Hippocampal formation (tissue), 2 donors: ENCODE measurements at places on chromosomes 11 and 22.

- no peak for DNase-seq
These were observed 460.9 kb downstream of the METTL15 start for GRCh38 chr11:28569106-28569505.

DNA sequence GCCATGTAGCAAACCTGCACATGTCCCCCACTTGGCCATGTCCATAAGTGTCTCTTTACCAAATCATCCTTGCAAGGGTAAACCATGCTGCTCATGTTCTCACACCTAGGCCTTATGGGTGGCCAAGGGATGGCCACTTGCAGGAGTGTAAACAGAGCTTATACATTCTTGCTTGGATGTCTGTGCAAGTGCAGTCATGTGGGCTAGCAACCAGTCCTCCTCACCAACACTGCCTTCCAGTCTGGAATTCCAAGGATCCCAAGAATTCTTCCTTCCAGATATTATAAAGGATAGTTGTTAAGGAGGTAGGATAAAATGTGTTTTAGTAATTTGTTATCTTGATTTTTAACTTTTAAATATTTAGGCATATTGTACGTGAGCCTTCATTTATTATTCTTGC is 47.8 kb upstream of the OR5P2 start:
- DNase-seq: no peak

- no peak for DNase-seq
These were observed 3.1 kb downstream of the FAM118A start for GRCh38 chr22:45312856-45313255.

GRCh38 chr11:1630271-1630670 is 696 bp downstream of the KRTAP5-5 start:
- no peak for DNase-seq

GRCh38 chr11:69828971-69829344 is 9.7 kb upstream of the FGF3 start:
- DNase-seq: no peak

GRCh38 chr11:78652843-78653239 is 78.2 kb upstream of the NARS2 start:
- DNase-seq: no peak

GRCh38 chr11:71996946-71997345 is 1.8 kb upstream of the IL18BP start:
- DNase-seq: no peak

GRCh38 chr11:1162138-1162475 is 4.4 kb downstream of the MUC5AC start:
- DNase-seq: no peak

- no peak for DNase-seq
These were observed 103.2 kb downstream of the GRIA4 start for GRCh38 chr11:105713106-105713505.
